GM10248 (cell line): ENCODE measurements at places on chromosomes 4 and X.

DNA sequence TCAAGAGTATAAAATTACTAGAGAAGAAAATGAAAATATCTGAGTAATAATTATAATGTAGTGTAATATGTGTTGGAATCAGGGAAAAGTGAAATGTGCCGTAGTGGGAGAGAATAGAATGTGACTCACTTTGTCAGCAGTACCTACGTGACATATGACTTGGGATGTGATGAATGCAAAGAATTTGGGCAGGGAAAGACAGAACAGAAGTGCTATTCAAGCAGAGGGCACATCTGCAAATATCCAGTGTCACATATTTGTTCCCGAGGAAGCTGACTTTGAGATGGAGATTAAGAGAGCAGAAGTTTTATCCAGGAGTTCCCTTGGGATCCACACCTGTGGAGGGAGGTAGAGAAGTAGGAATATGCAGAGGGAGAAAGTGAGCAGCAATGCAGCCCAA lies 69.3 kb upstream of the HS3ST1 start:
- DNase-seq = no peak

DNA sequence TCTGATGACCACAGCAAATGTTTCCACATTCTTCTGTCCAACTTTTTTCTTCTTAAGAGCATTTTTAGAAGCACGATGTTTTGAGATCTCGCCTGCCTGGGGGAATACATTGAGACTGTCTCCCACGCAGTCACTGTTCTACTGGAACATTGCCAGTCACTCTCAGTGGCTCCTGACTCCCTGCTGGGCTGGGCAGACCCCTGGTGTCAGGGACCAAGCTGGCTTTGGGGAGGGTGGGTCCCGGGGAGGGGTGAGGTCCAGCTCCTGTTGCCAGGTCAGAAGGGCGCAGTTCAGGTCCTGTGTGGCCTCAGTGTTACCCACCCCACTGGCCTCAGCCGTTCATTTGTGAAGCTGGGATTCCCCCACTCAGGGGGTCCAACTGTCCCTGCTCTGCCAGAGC lies 18.9 kb upstream of the ABLIM2 start:
- DNase-seq = no peak

GRCh38 chr4:77525538-77525937 lies 80.1 kb upstream of the CXCL13 start:
- DNase-seq = no peak

- no peak for DNase-seq
Observed at GRCh38 chrX:112820364-112821268, 20.0 kb downstream of the AMOT start.

DNA sequence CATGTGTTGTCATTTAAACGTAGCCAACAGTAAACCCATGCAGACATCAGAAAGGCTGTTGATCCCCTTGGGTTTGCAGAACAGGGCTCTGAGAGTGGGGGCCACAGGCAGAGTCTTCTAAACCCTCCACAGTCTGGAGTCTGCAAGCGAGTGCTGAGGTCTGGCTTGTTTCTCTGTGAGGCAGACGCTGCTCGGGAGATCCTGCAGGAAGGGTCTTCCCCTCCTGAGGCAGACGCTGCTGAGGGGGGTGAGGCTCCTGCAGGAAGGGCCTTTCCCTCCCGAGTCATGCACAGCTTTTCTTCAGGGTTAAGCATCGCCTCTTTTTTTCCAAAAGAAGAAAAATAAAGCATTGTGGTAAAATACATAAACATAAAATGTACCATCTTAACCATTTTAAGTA lies 17.1 kb upstream of the PDE6B start:
- no peak for DNase-seq
